Activated CD4-positive, alpha-beta memory T cell treated with anti-CD3 and anti-CD28 coated beads, Interleukin-2, amount 10 ng/mL, durations not matched to agents 7 days and 5 days (primary cell): ENCODE measurements at places on chromosomes 7 and 10.
A peak's percentile ranks its signal among the peaks of the same experiment; 100 is the strongest.

- no peak for DNase-seq
Observed at GRCh38 chr7:47249361-47249760, 332.6 kb downstream of the TNS3 start.

DNA sequence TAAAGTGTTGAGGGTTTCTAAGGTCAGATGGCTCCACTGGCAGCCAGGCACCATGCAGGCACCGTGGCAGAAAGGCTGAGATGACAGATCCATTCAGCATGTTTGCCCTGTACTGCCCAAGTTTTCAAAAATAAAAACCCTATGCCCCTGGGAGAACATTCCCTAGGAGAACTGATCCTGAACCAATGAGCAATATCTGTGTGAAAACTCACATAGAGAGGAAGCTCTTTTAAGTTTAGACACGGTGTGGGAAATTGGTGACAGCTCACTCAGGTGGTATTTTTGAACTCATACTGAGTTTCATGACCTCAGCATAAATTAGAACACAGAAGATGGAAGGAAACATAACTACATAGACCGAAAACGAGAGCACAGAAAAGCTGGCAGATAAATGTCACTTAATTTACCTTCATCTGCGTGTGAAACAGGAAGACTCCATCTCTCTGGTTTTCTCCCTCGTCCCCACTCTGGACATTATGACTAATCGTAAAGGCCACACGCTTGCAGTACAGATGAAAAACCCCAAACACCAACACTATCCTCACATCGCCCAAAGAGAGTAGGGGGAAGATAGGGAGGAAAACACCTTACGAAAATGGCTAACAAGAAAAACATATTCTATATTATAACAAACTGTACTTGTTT is 127.8 kb downstream of the ICA1 start:
- DNase-seq = peak; percentile 46

GRCh38 chr10:110413049-110413783 is 84.5 kb upstream of the DUSP5 start:
- DNase-seq = no peak

DNA sequence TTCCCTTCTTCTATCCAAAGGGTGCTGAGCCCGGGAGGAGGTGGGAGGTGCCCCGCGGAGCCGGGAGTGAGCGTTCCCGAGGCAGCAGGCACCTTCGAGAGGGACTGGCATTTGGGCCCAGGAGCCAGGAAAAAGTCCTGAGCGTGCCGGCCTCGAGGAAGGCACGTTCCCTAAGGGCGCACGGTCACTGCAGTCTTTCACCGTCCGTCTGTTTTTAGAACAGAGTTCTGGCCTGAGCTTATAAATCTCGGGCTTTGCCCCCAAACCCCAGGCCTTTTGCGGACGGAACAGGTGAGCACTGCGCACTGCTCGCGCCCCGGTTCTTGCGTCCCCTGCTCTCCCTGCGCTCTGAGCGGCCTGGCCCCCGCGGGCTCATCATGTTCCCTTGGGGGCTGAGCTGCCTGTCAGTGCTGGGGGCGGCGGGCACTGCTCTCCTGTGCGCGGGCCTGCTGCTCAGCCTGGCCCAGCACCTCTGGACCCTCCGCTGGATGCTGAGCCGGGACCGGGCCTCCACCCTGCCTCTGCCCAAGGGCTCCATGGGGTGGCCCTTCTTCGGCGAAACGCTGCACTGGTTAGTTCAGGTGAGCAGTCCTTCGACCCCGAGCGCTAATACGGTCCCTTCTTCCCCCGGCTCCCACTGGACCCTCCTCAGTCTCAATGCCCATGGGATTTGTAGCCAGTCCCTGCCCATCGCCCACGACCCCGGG is 442 bp downstream of the CYP26C1 start:
- DNase-seq = no peak

GRCh38 chr10:58782876-58783851 is 270.5 kb downstream of the BICC1 start:
- DNase-seq = no peak

DNA sequence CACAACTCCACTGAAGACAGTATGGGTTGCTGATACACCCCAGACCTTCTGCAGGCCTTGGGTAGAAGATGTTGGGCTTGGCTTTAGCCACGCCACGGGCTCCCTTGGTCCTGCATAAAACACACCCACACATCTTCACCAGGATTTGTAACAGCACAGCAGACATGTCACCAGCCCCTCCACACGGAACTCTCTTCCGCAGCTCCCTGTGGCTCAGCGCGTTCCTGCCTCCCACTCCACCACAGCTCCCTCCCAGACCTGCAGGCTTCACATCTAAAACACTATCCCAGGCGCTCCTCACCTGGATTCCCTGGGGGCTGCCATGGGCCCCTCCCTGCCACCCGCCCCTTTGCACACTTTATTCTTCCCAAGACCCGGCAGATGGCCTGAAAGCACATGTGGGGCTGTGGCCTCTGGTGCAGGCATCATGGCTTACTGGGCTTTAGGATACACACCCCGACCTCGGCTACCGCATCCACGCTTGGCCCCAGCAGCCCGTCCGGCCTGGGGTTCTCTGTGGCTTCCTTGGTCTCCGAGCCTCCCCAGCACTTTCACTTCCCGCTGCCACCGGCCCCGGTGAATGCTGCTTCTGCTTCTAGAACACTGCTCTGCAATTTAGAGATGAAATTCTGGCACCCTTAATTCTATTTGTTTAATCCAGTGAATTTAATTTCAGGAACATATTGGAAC is 432.9 kb downstream of the DNAJB6 start:
- DNase-seq = no peak

DNA sequence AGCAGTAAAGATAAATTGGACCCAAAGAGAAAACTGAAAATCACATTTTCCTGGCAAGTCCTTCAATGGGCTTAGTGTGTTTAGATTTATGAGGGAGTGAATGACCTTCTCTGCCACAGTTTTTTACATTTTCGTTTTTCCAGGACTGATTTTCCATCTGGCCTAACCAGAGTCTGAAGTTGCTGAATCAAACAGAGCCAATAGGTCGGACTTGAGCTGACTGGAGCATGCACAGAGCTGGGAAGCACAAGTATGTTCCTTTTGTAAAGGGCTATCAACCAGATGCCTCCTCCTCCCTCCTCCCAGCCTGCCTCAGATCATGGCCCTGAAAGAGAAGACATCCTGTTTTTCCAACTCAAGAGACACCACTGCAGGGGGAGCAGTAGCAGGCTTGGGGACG is 126.0 kb upstream of the ANKRD1 start:
- DNase-seq = no peak

DNA sequence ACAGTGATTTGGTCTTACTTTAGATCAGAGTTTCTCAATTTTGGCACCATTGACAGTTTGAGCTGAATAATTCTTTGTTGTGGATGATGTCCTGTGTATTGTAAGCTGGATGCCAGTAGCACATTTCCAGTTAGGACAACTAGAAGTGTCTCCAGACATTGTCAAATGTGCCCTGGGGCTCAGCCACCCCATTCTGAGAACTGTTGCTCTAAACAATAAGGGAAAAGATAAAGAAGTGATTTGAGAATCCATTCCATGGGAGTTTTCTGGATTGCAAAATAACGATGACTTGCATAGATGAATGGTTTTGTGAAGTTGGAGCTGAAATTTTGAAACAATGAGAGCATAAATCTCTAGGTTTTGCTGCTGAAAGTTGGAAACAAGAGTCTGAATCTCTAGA is 44.6 kb downstream of the NUP205 start:
- no peak for DNase-seq

GRCh38 chr7:51013861-51014511 is 231.3 kb upstream of the GRB10 start:
- DNase-seq = no peak

DNA sequence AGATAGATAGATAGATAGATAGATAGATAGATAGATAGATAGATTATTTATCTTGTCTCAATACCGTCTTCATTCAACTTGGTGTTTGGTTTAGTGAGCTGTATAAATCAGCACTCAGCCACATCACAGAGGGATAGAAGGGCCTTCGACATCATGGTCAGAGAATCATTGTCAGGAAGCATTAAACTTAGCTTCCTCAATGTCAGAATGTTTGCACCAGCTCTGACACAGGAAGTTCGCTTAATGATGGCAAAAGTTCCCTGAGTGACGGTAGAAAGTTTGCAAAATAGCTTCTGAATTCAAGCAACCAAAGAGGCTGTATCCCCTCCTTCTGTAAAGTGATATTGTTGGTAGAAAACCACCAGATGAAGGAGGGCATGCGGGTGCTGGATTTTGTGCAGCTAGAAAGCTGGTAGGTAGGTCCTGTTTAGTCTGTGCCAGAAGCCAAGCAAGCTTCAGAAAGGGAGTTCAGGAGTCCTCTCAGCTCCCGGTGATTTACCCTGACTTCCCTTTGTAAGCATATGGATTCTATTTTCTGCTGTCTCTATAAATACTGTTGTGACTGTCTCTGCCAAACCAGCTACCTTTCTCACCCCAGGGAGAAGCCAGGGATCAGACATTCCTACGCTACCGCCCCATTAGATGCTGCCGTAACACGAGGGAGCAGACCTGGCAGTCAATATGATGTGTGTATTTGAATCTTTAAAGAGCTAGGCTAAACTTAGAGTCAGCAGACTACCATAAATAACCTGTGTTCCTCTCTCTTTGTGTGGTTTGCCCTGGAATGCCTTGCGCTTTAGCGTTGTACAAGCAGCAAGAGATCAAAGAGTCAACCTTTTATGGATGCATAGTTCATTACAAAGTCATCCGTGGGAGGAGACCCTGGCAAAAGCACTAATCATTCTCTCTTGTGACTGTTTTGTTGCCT is 200.5 kb upstream of the KIAA1217 start:
- no peak for DNase-seq

DNA sequence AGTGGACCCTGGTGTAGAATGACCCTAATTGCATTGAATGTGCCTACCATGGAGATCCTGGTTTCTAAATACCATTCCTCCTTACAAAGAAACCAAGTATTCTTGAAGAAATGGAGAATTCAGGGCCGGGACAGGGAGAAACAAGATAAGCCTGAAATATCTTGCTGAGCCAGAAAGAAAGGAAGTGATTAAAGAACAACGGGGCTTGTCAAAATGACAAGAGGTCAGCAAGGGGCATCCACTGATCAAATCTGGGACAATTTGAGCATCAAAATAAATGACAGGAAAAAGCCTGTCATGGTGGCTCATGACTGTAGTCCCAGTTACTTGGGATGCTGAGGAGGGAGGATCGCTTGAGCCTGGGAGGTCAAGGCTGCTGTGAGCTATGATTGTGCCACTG is 8.1 kb downstream of the ABHD11 start:
- DNase-seq = no peak

GRCh38 chr7:100208911-100209408 is 10.8 kb upstream of the PVRIG start:
- DNase-seq = peak; percentile 72

GRCh38 chr10:123571978-123572377 is 94.2 kb upstream of the GPR26 start:
- DNase-seq = no peak

GRCh38 chr10:88332503-88333247 is 250.4 kb downstream of the RNLS start:
- DNase-seq = no peak

- no peak for DNase-seq
Observed at GRCh38 chr10:116270126-116270770, 2.8 kb downstream of the GFRA1 start.

- DNase-seq = no peak
Observed at GRCh38 chr10:26439406-26440087, 1.4 kb downstream of the APBB1IP start.

- no peak for DNase-seq
Observed at GRCh38 chr10:101781984-101782810, 1.0 kb downstream of the NPM3 start.

GRCh38 chr7:30596014-30596641 is 1.4 kb downstream of the GARS1 start:
- DNase-seq = peak; percentile 34

DNA sequence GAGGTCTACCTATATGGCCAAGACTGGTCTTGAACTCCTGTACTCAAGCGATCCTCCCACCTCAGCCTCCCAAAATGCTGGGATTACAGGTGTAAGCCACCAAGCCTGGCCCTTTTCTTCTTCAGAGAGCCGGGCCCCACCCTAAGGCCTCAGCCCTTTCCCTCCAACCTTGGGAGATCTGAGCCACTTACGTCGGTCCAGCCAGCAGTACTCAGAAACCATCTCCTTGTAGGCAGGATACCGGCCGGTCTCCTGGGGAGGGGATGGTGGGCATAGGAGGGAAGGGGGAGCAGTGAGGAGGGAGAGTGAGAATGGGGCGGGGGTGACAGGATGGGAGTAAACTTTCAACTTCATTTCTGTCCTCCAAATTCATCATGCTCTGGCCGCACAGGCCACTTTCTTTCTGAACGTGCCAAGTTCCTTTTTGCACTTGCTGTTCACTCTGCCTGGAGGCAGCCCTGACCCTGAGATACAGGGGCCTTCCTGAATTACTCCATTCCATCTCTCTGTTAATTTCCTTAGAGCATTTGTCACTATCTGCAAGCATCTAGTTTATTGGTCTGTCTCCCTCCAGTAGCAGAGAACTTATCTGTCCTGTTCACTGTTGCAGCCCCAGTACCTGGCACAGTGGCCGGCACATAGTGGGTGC is 10.4 kb downstream of the PDZD7 start:
- DNase-seq = no peak

GRCh38 chr7:144037414-144038035 is 11.2 kb upstream of the OR2A5 start:
- no peak for DNase-seq

- DNase-seq = no peak
Observed at GRCh38 chr7:106462914-106463482, 178.2 kb upstream of the NAMPT start.

GRCh38 chr7:32522746-32523530 is 27.6 kb downstream of the AVL9 start:
- no peak for DNase-seq

DNA sequence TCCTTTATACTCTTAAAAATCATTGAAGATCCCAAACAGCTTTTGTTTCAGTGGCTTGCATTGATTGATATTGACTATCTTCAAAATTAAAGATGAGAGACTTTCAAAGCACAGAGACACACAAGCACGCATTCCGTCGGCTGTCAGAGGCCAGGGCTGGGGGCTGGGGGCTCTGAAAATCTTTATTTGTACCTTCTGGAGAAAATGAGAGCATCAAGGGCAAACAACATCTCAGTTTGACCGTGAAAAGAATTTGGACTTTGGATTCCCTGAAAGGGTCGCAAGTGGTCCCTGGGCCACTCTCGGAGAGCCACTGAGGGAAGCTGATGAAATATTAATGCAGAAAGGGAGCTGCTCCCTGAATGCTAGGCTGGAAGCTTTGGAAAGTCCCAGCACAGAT is 96.4 kb downstream of the CHST15 start:
- no peak for DNase-seq

DNA sequence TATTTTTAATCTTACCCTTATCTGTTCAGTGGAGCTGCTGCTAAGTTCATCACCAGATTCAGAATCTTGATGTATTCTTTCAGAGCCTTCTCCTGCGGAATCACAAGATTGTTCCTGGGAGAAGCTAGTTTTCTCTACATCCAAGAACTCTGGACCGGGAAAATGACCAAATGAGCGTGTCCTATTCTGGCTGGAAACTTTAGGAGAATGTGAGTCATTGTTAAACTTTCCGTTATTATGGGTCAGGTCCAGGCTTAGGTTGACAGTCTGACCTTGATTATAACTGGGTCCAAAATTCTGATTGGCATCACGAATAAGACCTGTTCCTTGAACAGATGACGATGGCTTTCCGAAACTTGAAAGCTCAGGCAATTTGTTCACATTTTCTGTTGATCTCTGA is 20.5 kb downstream of the ARHGAP12 start:
- no peak for DNase-seq
